ENCODE measurements at places on chromosomes 7 and 10. TPM values are rescaled to one million over a fixed set of nuclear protein-coding genes. Genes with fewer than 3 reads are reported as not detected.

GRCh38 chr10:75974080-75974479 lies 542.7 kb downstream of the LRMDA start:
- DNase-seq = no peak

GRCh38 chr7:141217938-141218337 lies 144.1 kb downstream of the TMEM178B start:
- no peak for DNase-seq

- DNase-seq = no peak
Observed at GRCh38 chr7:22653951-22654350, 73.0 kb upstream of the IL6 start.

Gene GATA3
- total RNA-seq = 0.80 TPM

Gene VWDE
- 0.74 TPM for total RNA-seq

Gene ACHE
- 5.1 TPM for total RNA-seq

Gene RASSF4
- 21.1 TPM for total RNA-seq
